ENCODE measurements at places on chromosomes 13 and 19.
A peak's percentile ranks its signal among the peaks of the same experiment; 100 is the strongest.

GRCh38 chr13:67156723-67157060 is 73.4 kb downstream of the PCDH9 start:
- DNase-seq: no peak

DNA sequence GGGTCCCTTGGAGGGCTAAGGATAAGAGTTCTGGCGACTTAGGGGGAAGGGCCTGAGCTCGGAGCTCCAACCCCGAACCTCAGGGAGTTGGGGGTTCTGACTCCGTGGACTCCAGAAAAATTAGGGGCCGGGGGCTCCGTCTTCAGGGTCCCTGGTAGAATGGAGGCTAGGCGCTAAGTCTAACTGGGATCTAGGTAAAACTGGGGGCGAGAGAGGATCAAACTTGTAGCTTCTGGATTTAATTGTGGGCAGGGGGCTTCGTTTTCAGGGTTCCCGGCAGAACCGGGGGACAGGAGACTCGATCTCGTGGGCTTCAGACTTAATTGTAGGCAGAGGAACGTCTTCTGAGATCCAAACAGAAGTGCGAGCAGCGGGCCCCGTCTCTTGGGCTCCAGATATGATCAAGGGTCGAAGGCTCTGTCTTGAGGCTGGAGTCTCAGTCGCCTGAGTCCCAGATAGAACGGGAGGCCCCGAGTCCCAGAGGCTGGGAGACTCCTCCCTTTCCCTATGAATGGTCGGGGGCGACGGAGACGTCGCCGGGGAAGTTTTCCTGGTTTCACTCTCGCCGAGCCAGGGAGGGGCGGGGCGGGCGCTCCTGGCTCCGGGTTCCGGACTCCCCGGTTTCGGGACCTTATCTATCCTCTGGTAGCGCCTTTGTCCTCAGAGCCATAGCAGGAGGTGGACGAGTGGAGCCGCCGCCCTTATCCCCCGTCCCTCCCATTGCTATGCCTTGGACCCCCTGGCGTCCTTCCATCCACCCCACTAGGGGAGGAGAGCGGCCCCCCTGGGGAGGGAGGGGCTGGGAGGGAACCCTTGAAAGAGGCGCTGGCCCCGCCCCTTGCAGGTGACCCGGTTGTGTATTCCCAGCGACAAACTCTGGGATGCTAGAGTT is 1.3 kb downstream of the NECTIN2 start:
- peak; percentile 20 for DNase-seq

- DNase-seq: no peak
Measured at GRCh38 chr13:79034341-79034740, 371.7 kb downstream of the RBM26 start.

- peak; percentile 81 for DNase-seq
Measured at GRCh38 chr13:91304741-91305140, 42.7 kb upstream of the MIR17HG start.

Measured in foreskin melanocyte (primary cell).